T-helper 2 cell treated with Interferon-gamma antibody and Interleukin-4, amounts not matched to agents 5 μg/mL and 100 μg/mL, for 36 hours (primary cell): ENCODE measurements at places on chromosomes 2 and 18.

GRCh38 chr2:124201713-124202112 is 176.6 kb downstream of the CNTNAP5 start:
- no peaks in the 10 kb centered on the region for H3K4me1 ChIP-seq
- DNase-seq, result no peak
- H3K27ac ChIP-seq, result no peak overlapping the region
- H3K36me3 ChIP-seq, result no peaks in the 10 kb centered on the region

- no peak for DNase-seq
- no peaks in the 10 kb centered on the region for H3K27me3 ChIP-seq
- no peak overlapping the region for H3K27ac ChIP-seq
- no peak overlapping the region for H3K4me3 ChIP-seq
- no peaks in the 10 kb centered on the region for H3K4me1 ChIP-seq
- H3K36me3 ChIP-seq, result no peaks in the 10 kb centered on the region
These were observed 82.3 kb downstream of the NRXN1 start for GRCh38 chr2:50949450-50950193.

DNA sequence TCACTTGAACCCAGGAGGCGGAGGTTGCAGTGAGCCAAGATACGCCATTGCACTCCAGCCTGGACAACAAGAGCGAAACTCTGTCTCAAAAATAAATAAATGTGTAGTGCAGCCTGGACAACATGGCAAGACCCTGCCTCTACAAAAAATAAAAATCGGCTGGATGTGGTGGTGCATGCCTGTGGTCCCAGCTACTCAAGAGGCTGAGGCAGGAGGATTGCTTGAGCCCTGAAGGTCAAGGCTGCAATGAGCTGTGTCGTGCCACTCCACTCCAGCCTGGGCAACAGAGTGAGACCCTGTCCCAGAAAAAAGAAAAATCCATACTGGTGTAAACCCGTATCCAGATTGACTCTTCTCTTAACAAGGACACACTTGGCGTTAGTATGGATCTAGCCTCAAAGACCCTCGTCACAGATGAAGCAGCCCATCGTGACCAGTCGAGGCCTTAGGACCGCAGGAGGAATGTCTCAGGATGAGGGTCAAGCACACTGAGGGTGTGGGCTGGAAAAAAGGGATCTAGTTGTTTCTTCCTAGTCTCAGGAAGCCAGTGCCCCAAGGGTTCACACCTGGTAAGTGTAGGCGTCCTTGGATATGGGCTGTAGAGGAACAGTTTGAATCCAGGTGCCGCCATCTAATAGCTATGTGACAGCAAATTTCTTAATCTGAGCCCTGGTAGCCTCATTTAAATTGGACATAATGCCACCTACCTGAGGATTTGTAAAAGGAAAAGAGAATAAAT is 4.0 kb upstream of the GPBAR1 start:
- H3K27me3 ChIP-seq, result no peaks in the 10 kb centered on the region
- peak overlapping the region; percentile 90 for H3K27ac ChIP-seq
- DNase-seq, result no peak
- H3K4me3 ChIP-seq, result no peak overlapping the region
- peaks cover 13% of the 10 kb centered on the region for H3K4me1 ChIP-seq

- no peaks in the 10 kb centered on the region for H3K4me1 ChIP-seq
- no peaks in the 10 kb centered on the region for H3K36me3 ChIP-seq
- no peak overlapping the region for H3K4me3 ChIP-seq
These were observed 15.3 kb upstream of the PRLH start for GRCh38 chr2:237551071-237551574.

DNA sequence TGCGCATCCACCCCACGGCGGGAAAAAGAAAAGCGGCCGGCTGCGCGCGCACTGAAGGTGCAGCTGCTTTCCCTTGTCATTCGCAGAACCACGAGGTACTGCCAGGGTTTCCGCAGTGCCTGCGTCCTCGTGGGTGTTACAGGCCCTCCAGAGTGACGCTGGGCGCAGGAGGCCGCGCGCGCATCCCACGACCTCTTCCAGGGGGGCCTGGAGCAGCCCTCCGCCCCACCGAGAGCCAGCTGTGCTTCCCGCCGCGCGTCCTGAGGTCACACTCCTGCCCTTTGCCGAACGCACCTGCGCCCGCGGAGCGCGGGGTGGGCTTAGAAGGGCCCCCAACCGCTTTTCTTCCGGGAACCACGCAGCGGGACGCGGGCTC is 378 bp upstream of the IAH1 start:
- peak overlapping the region; percentile 84 for H3K27ac ChIP-seq
- peaks cover 29% of the 10 kb centered on the region for H3K4me1 ChIP-seq

DNA sequence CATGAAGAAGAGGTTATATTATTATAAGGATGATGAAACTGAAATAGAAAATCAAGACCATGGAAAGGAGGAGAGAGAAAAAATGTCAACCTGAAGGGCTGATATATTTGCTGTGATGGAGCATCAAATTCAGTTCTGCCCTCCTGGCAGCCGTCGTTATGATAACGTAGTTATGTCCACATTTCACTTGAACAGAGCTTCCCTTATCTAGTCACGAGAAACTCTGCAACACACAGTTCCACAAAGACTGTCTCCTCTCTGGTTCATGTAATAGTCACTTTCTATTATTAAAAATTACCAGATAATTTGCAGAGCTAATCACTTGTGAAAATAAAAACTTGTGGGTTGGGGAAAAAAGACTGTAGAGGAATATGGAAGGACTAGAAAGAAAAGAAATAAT is 19.5 kb upstream of the RBMS1 start:
- no peak for DNase-seq
- H3K27ac ChIP-seq, result no peak overlapping the region
- H3K36me3 ChIP-seq, result peaks cover 2% of the 10 kb centered on the region
- H3K4me3 ChIP-seq, result no peak overlapping the region
- peaks cover 13% of the 10 kb centered on the region for H3K27me3 ChIP-seq
- H3K4me1 ChIP-seq, result peaks cover 40% of the 10 kb centered on the region

GRCh38 chr2:206452750-206453149 is 9.4 kb downstream of the ADAM23 start:
- peaks cover 23% of the 10 kb centered on the region for H3K27me3 ChIP-seq
- no peaks in the 10 kb centered on the region for H3K36me3 ChIP-seq
- H3K4me1 ChIP-seq, result no peaks in the 10 kb centered on the region
- no peak for DNase-seq
- no peak overlapping the region for H3K4me3 ChIP-seq
- H3K27ac ChIP-seq, result no peak overlapping the region

- peaks cover 32% of the 10 kb centered on the region for H3K4me1 ChIP-seq
- no peak overlapping the region for H3K27ac ChIP-seq
- DNase-seq, result peak; percentile 36
- peaks cover 9% of the 10 kb centered on the region for H3K36me3 ChIP-seq
- no peak overlapping the region for H3K4me3 ChIP-seq
These were observed 48.1 kb downstream of the PKDCC start for GRCh38 chr2:42095923-42096408.

GRCh38 chr2:96945014-96945413 is 41.4 kb downstream of the FAM178B start:
- no peak for DNase-seq
- no peak overlapping the region for H3K4me3 ChIP-seq
- peaks cover 25% of the 10 kb centered on the region for H3K4me1 ChIP-seq
- no peak overlapping the region for H3K27ac ChIP-seq

- no peak overlapping the region for H3K4me3 ChIP-seq
- peaks cover 35% of the 10 kb centered on the region for H3K36me3 ChIP-seq
- no peak for DNase-seq
- H3K27me3 ChIP-seq, result no peaks in the 10 kb centered on the region
- peaks cover 12% of the 10 kb centered on the region for H3K4me1 ChIP-seq
These were observed 122.9 kb upstream of the ITGA4 start for GRCh38 chr2:181334158-181334826.

DNA sequence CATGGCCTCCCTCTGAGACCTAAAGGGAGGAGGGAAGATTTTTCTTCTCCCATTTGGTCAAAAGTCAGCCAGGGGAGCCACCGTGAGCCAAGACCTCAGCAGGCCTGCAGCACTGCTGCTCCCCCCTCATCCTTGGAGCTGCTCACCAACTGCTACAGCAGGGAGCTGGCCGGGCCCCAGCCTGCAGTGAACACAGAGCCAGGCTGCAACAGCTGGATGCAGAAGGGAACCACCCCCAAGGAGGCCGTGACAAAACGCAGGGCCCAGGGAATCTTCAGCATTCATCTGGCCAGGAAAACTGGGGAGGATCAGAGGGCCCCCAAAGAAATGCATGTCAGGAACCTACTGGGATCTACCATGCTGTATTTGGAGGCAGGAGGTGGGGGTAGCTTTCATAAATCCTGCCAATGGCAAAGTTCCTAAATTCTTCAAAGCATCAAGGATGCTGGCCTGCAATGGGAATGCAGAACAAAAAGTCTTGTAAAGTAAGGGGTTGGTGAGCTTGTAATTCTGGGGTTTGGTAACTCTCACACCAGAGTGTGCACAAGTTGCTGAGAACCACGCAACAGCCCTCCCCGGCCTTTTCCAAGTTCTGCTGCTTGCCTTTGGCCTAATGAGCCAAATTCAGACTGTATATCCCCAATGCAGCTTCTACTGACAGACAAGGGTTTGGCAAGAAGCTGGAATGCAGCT is 61.0 kb downstream of the CACNB4 start:
- H3K27ac ChIP-seq, result no peak overlapping the region
- no peaks in the 10 kb centered on the region for H3K36me3 ChIP-seq
- H3K4me3 ChIP-seq, result no peak overlapping the region
